ENCODE measurements at places on chromosomes 4 and X.

DNA sequence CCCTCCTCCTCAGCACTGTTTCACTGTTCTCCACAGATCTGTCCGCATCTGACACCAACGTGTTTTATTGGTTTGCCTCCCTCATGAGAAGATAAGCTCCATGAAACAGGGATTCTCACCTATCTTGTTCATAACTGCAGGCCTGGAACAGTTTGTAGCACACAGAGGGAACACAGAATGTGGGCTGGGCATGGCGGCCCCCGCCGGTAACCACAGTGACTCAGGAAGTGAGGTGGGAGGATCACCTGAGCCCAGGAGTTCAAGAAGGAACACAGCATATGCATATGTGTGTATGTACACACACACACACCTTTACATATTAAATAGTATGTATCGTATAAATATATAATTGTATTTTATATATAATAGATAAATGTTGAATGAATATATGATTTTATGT lies 168.6 kb downstream of the AFAP1 start:
- DNase-seq = peak; percentile 22

DNA sequence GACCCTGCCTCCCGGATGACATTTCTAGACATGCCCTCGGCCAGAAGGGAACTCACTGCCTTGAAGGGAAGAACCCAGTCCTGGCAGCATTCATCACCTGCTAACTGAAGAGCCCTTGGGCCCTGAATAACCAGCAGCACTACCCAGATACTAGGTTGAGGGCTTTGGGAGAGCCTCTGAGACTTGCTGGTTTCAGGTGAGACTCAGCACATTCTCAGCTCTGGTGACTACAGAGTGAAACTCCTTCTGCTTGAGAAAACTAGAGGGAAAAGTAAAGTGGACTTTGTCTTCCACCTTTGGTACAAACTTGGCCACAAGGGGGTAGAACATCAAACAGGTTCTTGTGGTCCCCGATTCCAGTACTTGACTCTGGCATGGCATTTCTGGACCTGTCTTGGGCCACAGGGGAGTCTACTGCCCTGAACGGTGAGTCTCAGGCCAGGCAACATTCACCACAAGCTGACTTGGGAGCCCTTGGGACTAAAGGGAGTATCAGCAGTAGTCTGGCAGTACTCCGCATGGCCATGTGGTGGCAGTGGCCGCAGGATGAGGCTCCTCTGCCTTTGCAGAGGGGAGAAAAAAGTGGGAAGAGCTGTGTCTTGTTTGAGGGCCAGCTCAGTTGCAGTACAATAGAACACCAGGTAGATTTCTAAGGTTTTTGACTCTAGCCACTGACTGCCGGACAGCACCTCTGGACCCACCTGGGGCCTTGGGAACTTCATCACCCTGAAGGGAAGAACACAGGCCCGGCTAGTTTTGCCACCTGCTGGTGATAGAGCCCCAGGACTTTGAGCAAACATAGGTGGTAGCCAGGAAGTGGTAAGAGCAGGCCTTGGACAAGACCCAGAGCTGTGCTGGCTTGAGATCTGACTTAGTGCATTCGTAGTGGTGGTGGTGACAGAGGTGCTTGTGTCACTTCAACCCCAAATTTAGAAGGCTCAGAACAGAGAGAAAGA lies 414.8 kb downstream of the OPHN1 start:
- DNase-seq = no peak

DNA sequence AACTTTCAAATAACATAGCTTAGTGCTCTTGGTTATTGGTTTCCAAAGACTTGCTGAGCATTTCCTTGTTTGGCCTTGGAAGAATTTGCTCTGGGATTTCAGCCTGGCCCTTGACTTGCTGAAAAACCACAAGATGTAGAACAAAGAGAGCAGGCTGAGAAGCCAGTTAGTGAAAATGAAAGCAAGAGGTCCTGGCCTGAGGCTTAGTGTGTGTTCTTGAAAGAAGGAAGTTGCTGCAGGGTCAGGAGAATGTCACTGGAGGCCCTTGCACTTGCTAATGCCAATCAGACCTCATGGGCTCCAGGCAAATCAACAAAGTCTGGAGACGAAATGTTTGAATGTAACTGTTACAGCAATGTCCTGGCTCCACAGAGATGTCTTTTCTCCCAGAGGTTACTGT lies 79.4 kb downstream of the SYNPO2 start:
- no peak for DNase-seq

GRCh38 chr4:113641025-113641431 lies 120.5 kb downstream of the CAMK2D start:
- no peak for DNase-seq

DNA sequence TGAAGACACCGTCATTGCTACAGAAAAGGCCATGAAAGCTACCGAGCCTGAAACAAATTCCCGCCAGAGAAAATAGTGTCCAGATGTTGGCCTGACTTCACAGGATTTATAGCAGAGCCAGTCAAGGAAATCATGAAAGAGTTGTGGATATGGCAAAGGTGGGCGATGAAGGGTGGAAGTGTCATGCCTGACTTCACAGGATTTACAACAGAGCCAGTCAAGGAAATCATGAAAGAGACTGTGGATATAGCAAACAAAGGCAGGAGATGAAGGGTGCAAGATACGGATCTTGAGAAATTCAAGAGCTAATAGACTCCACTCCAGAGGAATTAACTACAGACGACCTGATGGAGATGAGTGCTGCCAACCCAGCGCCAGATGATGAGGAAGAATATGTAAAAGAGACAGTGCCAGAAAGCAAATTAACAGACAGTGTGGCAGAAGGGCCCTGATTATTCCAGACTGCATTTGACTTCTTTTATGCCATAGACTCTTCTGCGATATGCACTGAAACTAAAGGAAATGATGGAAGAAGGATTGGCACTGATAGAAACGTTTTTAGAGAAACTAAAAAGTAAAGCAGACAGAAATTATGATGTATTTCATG lies 17.2 kb downstream of the TRMT44 start:
- DNase-seq = no peak

GRCh38 chr4:10694151-10694827 lies 9.7 kb upstream of the CLNK start:
- DNase-seq = no peak

- no peak for DNase-seq
Observed at GRCh38 chr4:119139822-119140252, 4.2 kb downstream of the MYOZ2 start.

DNA sequence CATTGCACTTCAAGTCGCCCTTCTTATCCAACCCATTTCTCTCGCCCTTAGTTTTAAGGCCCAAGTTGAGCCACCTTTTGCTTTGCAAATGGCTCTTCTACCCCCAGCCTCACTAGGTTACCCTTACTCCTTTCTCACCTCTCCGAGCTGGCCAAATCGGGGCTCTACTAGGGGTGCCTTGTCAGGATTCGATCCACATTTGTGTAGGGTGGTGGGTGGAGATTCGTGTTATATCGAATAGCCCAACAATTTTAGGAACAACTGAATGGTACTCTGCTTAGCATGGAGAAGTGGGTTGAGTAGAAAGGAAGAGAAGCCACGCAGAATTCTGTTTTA lies 3.5 kb downstream of the SLIT2 start:
- DNase-seq = no peak

DNA sequence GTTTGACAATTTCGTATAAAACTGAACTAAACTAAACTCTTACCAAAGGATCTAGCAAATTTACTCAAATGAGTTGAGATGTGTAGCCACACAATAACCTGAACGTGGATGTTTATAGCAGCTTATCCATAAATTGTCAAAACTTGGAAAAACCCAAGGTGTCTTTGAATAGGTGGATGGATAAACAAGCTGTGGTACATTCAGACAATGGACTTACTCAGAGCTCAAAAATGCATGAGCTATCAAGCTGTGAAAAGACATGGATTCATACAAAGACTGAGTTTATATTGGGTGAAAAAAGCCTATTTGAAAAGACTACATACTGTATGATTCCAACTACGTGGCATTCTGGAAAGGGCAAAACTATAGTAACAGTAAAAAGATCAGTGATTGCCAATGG lies 69.5 kb downstream of the LARP1B start:
- no peak for DNase-seq

- no peak for DNase-seq
Observed at GRCh38 chrX:150483356-150483985, 85.0 kb upstream of the MTM1 start.

GRCh38 chr4:112075129-112075753 lies 70.0 kb upstream of the FAM241A start:
- DNase-seq = no peak

DNA sequence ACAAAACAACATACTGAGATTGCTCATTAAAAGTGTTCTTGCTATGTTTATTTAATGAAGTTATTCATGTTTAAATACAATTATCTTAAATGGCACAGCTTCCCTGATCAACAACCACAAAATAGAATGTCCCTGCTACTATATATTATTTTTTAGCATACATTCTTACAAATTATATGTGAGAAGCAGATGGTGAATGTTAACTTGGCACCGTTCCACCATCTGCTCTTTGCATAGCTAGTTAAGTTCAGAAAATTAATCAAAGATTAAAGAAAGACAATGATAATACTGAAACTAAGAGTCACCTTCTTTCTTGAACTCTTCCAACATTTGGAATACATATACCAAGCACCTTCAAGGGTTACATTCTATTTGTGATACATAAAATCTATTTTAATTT lies 94.2 kb downstream of the PPP3CA start:
- DNase-seq = no peak

DNA sequence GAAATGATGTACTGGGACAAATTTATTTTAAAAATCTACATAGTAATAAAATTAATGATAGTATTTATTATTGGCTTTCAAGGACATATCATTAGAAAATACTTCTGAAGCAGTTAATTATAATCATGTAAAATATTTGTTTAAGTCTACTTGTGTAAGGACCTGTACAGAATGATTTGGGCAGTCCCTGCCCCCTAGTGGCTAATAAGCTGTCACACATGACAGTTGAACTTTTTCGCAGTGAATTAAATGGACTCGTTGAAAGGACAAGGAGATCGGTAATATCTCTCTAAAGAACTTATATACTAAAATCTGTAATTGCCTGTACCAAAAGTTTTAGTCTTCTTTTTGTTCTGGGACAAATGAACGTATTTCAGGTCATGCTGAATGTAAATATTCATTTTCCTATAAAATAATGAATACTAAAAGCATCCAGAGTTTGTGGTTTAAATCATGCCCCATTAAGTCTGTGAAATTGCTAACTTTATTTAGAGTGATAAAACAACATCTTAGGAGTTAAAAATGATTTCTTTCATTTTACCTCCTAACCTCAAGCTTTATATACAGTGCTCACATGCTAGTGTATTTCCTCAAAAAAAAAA lies 13.6 kb downstream of the EXOC1 start:
- DNase-seq = no peak

DNA sequence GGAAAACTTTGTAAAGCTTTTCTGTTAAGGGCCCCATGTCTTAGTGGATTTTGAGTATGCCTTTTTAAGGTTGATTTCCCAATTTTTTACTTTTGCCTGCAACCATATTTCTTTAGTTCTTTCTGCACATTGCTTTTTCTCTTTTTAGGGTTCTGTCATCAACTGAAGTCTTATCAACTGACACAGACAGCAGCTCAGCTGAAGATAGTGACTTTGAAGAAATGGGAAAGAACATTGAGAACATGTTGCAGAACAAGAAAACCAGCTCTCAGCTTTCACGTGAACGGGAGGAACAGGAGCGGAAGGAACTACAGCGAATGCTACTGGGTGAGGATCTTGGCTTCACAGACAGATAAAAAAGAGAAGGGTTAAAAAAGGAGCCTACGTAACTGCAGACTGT lies 27.8 kb downstream of the TAF1 start:
- no peak for DNase-seq

DNA sequence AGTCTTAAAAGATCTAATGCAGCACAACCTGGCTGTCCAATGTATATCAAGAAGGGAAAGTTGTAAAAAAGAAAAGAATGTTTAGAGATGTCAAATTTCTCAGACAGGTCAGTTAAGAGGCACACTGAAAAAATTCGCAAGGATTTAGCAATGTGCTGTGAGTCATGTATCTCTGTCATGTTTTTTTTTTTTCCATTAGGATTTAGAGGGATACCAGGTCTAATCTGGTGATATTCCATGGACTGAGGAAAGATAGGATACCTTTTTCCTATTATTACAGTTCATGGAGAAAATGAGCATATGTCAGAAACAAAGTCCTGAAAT lies 815.4 kb upstream of the PCDH10 start:
- DNase-seq = no peak

DNA sequence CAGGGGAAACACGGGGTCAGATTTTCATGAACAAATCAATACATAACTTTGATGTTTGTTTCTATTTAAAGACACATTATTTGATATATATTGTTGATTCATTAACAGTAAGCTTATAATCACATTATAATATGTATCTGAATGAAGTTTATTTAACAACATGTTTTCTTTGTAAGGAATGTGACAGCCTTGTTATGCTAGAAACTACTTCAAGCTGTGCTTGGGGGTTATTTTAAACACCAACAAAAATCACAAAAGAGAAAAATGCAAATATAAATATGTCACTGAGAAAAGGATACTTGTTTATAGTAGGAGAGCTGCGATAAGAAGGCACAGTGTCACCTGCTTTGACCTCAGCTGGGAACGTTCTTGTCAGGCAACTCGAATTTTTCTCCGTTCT lies 354.6 kb upstream of the AGA start:
- no peak for DNase-seq

GRCh38 chr4:3656416-3657356 lies 109.5 kb upstream of the ADRA2C start:
- DNase-seq = no peak

- no peak for DNase-seq
Observed at GRCh38 chr4:56127716-56128115, 179.0 kb downstream of the CEP135 start.

- peak; percentile 83 for DNase-seq
Observed at GRCh38 chr4:139266583-139267257, 13.3 kb downstream of the MGARP start.

DNA sequence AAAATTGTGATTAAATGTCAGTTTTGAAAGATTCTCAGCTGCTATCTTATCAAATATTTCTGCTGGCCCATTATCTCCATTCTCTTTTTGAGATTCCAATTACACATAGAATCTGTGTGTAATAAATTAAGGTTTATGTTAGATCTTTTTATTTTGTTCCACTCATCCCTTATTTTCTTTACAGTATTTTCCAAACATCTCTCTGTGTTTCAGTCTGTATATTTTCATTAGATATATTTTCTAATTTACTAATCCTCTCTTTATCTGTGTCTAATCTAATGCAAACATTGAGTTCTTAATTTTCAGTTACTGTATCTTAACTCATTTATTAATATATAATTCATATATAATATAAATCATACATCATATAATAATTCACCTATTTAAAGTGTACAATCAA lies 268.7 kb downstream of the DCHS2 start:
- DNase-seq = no peak

DNA sequence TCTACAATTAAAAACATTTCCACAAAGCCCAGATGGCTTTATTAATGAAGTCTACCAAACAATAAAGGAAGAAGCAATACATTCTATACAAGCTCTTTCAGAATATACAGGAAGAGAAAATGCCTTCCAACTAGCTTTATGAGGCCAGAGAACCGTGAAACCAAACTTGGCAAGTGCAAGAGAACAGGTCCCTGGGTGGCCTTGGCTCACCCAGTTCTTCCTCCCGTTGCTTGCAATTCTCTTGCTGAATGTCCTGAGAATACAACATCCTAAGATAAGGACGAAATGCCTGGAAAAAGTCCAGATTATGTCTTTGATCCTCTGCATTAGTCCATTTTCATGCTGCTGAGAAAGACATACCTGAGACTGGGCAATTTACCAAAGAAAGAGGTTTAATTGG lies 204.9 kb downstream of the MAD2L1 start:
- DNase-seq = no peak

Data from stimulated activated CD8-positive, alpha-beta memory T cell treated with anti-CD3 and anti-CD28 coated beads, Interleukin-15, amount 100 ng/mL, for 48 hours (primary cell).